Stimulated activated CD4-positive, alpha-beta T cell treated with anti-CD3 and anti-CD28 coated beads, Interleukin-1b, Interleukin-23, amount 100 ng/mL, for 1 hour (primary cell): ENCODE measurements at places on chromosomes 6 and 20.

GRCh38 chr6:142918339-142919042 lies 26.5 kb downstream of the HIVEP2 start:
- DNase-seq: no peak

- no peak for DNase-seq
Measured at GRCh38 chr6:116265041-116265829, 11.4 kb upstream of the TSPYL4 start.

DNA sequence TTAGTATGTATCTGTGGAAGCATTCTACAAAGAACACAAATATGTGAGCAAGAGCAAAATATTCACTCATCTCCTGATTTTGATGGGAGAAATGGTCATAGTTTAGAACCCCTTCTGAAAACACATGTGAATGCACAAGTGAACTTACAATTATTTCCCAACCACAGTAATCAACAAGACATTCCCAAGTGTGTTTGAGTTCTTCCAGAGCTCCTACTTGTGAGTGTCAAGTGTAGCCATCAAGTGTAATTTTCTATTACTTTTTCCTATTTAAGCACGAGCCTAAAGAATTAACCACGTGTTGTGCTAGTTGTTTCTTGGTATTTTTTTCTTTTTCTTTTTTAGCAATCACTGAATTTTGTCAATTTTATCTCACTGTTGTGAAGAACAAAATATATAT lies 402.3 kb downstream of the NKAIN2 start:
- DNase-seq: no peak

GRCh38 chr6:41451039-41451438 lies 95.1 kb upstream of the FOXP4 start:
- no peak for DNase-seq

DNA sequence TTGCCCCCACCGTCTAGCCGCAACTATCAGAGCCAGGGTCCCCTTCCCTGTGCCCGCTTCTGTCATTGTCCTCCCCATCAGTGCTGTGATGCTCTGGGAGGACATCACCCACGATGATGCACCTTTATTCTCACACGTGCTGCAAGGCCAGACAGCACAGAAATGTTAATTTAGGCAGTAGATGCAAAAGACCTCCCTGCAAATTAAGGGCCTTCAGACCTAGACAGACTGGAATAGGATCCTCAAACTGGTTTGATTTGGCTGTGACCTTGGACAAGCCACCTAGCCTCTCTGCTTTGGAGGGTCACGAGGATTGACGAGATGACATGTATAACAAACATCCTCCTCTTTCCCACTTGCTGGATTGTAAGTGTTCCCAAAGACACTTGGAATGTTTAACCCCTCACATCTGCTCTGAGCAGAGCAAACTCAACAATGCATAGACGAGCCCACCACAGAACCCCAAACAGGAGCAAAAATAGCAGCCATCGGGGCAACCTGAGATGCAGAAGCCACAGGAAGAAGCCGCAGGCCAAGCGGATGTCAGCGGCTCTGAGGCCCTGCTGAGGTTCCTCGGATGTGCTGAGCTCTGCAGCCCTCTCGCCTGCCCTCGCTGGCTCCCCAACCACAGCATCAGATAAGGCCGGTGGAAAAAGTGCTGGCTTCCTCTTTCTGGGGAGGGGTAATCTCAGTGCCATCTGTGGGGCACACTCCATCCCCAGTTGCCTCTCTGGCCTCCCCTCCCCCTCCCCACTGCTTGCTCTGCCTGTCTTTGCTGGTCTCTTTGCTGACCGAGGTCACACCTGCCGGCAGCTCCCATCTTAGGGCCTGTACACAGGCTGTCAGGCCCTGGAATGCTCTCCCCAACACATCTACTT lies 35.3 kb downstream of the TOX2 start:
- DNase-seq: no peak

DNA sequence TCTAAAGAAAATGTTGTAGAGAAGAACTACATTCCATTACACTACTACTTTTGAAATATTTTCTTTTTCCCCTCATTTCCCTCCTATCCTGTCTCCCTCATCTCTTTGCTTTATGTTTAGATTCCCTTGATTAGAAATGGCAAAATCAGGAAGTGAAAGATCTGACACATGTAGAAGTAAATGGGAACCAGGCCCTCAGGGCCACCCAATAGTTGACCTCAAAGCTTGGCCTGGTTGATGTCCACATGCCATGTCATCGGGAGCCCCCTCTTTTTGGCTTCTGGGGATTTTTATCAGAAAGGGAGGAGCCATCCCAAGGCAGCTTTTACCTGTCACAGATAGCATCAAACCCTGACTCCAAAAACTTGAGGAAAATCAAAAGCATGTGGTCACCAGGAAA lies 168.3 kb upstream of the ECI2 start:
- no peak for DNase-seq

- DNase-seq: no peak
Measured at GRCh38 chr6:167548451-167548850, 223.6 kb downstream of the TTLL2 start.
